Inflammatory macrophage (primary cell): ENCODE measurements at places on chromosomes 6 and 20.

- no peak for DNase-seq
Observed at GRCh38 chr6:94668876-94669275, 908.5 kb upstream of the MANEA start.

GRCh38 chr20:20398123-20398522 is 30.2 kb downstream of the INSM1 start:
- DNase-seq: no peak

DNA sequence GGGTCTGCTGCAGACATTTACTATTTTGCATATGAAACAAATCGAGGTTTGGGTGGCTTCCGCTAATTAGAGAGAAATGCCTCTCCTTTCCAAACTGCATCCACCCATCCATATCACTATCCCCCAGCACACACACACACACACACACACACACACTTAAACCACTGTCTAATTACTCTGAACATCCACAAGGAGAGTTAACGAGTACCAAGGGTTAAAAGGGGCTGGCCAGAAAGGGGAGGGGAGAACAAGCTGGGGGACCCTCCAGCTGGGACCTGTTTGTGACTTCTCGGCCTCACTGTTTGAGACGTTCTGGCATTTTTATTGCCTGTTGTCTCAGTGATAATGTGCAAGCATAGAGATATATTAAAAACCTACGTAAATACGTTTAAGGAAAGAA is 261.2 kb downstream of the FOXC1 start:
- DNase-seq: no peak

GRCh38 chr20:5592165-5592564 is 158.0 kb upstream of the SHLD1 start:
- no peak for DNase-seq

GRCh38 chr6:36862164-36862847 is 12.3 kb downstream of the PPIL1 start:
- DNase-seq: no peak

GRCh38 chr6:163708466-163708865 is 293.9 kb downstream of the QKI start:
- DNase-seq: peak; percentile 55

DNA sequence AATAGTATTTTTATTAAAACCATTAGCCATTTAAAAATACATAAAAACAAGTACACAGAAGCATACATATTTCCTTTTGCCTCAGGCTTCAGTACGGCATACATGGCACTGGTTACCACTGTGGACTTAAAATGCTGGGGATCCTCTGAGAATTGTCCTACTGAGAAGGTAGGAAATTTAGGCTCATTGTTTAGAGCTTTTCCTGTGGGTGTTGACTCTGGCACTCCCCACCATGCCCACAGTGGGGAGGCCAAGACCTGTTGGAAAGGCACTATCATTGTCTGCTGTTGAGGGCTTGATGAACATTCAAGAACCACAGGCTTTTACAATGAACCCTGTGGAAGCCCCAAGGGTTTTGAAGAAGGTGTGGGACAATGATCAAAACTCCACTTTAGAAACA is 473.4 kb downstream of the BTBD3 start:
- DNase-seq: no peak

DNA sequence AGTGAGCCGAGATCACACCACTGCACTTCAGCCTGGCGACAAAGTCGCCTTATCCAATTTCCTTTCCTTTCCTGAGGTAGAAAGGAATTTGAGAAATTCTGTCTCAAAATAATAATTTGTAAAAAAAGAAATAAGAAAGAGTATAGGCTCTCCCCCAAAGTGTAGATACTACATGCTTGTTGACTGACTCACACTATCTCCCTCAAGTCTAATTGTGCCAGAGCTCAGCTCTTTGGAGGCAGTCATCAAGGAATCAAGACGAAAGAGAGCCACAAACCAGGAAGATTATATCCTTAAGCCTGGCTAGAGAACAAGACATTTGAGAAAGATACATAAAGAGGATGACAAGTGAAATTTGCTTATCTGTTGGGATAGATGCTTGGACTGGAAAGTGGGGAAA is 3.7 kb upstream of the FKBPL start:
- DNase-seq: no peak

GRCh38 chr6:62999796-63000195 is 211.5 kb upstream of the FKBP1C start:
- DNase-seq: no peak

DNA sequence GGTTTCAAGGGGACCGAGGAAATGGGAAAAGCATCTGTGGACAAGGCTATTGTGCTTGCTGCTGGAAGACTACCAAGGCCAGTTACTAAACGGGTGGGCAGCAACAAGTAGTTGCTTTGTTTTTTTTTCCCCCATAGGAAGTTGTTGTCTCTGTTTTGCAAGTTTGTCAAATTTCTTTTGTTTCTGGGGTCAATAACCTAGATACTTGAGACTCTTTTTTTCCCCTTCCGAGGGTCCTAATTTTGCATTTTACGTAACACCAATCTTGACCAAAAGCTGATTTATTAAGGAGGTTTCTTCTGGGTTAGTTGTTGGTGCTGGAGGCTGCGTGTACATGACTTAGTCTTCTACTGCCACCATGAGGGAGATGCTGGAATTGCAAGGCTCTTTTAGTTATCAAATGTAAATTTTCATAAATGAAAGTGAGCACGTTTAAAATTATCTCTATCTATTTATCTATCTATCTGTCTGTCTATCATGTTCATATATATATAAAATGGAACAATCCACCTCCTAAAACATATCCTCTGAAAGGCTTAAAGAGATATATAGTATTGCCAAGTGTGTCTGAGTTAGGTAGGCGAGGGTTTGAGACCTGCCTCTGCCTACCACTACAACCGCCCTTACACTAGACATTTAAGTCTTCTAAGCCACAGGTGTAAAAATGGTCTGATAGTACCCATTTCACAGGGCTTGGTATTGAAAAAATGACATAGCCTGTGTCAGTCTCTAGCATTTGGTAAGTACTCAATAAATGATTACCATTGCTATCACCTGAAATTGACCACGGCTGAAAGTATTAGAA is 60.2 kb downstream of the GCLC start:
- DNase-seq: peak; percentile 82

- DNase-seq: no peak
Observed at GRCh38 chr6:2665146-2666070, 85.3 kb downstream of the MYLK4 start.

- DNase-seq: no peak
Observed at GRCh38 chr6:187210-187861, 105.0 kb upstream of the DUSP22 start.

DNA sequence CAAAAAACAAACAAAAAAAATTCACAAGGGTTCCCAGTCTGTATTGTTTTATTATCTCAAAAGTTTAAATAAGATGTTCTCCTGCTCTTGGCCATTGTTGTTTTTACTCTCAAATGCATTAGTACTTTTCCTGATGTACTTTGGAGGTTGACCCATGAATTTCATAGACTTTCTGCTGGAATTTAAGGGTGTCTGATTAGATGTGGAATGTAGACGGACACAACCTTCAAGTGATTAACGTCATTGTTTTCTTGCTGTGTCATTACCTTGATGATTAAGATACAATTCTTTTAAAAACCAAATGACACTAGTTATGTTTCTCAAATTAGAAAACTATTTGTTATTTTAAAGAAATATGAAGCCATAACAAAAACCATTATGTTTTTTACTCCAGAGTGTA is 421.4 kb upstream of the RUNX2 start:
- no peak for DNase-seq

GRCh38 chr6:130229645-130230044 is 6.9 kb upstream of the SAMD3 start:
- no peak for DNase-seq

DNA sequence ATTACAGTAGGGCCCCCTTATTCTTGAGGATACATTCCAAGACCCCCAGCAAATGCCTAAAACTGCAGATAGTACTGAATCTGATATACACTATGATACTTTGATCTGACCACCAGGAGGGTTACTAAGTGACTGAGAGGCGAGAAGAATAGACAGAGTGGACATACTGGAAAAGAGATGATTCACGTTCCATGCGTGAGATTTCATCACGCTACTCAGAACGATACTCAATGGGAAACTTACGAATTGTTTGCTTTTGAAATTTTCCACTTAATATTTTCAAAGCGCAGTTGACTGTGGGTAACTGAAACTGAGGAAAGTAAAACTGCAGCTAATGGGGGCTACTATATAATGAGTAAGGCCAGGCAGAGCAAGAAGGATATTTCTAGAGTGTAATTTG is 60.8 kb downstream of the STX11 start:
- no peak for DNase-seq

DNA sequence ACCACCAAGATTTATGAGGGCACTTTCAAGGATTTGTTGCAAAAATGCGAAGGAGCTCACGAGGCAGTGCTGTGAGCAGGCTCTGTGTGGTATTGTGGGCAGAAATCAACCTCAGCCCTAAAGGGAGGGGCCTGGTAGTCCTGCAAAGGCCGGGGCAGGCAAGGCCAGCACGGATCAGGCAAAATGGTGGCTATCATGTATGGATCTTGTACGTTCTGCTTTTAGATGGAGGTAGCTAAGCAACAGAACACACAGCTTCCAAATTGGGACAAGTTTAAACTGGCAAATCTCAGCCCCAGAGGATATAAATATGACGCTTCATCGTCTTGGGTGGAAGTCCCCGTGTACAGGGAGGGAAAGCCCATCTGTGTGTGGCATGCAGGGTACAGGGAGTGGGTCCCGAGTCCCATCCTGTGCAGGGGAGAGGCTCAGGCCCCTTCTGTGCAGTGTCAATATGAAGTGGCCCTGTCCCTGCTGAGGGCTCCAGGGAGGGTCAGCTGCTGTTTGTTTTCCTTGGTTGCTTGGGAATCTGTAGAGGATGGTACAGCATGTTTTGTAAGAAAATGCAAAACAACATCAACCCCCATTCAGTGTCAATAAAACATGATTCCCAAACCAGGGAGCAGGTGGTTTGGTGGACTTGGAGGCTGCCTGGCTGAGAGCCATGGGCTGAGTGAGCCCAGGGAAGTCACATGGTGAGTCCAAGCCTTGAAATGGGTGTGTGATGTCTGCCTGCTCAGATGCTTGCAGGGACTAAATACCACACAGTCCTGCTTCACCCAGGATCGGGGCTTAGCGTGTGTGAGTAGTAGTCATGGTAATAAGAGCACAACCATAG is 113.0 kb downstream of the SYCP2 start:
- no peak for DNase-seq

- DNase-seq: peak; percentile 70
Observed at GRCh38 chr6:89132057-89132456, 13.8 kb upstream of the PM20D2 start.

DNA sequence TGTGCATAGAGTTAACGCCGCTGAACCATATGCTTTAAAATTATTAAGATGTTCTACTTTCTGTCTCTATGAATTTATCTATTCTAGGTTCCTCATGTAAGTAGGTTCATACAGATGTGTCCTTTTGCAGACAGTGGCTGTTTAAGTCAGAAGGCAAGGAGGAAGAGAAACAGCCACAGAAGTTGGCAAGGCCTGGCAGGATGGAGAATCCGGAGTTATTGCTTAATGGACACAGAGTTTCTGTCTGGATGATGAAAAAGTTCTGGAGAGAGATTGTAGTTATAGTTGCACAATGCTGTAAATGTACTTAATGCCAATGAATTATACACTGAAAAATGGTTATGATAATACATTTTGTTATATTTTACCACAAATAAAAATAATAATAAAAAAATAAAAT is 283.6 kb upstream of the CNR1 start:
- DNase-seq: peak; percentile 42

DNA sequence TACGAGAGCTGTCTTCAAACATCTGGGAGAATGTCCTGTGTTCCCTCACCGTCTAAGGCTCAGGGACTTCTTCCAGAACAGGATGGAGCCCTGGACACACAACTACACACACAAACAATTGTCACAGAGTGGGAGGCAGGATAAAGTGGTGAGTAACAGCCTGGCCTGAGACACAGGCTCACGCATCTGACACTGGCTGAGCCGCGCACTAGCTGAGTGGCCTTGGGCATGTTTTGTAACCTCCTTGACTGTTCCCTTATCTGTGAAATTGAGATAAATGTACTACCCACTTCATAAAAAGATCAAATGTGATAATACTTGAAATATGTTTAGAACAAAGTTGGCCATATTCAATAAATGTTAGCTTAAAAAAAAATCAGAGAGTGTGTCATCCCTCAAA is 132.4 kb upstream of the ARMC2 start:
- DNase-seq: no peak
